ENCODE measurements at places on chromosomes 2 and 18.

DNA sequence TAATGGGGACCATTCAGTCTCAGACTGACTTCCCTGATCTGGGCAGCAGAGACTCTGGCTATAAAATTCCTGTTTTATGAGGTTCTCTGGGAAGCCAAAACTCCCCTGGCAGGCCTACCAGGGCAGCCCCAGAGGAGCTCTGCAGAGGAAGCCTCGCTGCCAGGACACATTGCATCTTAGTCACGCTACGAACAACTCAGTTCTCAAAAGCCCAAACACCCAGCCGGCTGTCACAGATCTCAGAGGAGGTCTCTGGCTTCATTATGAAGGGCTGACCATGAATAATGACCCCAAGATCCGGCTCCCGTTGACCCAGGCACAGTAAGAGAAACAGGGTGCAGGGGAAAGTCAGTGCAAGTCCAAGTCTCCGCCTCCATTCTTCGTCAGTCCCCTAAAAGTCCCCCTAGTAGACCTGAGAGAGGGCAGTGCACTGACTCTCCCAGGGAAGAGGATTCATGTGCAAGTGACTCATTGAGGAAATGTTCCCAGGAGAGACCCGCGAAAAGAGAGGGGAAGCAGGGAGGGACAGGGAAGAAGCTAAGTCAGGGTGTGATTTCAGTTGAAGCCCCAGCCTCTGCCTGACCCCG, 212.3 kb downstream of the CYP26B1 start:
- no peak for DNase-seq

- DNase-seq = no peak
Measured at GRCh38 chr2:204850581-204850980, 305.3 kb downstream of the PARD3B start.

GRCh38 chr2:213188533-213188867, 37.1 kb upstream of the IKZF2 start:
- no peak for DNase-seq

- DNase-seq = no peak
Measured at GRCh38 chr18:58362027-58362575, 266.8 kb downstream of the ALPK2 start.

DNA sequence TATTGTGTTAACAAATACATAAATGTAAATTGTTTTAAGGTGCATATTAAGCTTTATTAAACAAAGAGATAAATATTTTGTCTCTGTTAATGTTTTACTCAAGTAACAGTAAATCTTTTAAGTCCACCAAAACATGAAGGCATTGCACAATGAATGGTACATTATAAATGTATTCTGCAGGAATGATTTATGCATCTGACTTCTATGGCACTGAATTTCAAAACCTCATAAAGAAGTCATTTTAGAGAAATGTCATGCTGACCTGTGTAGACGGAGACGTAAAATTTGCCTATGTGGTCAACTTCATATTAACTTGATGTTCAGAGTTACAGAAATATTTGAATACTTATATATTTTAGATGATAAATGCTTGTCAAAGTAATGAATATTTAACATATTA, 194.7 kb downstream of the BABAM2 start:
- DNase-seq = no peak

DNA sequence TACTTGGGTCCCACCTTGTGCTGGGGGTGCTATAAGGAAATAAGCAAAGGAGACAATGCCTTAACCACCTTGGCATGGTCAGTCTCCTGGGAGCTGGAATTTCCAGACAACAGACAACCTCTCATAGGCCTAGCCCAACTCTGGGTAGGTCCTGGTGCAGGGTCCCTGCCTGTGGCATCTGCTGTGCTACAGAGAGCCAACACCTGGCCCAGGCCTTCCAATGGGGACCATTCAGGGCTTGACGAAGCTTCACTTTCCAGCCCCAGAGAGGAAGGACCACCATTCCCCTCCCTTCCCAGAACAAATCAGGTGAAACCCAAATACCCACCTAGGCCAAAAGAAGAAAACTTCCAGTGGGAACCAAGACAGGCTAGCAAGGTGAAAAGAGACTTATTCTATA, 82.8 kb downstream of the SMAD7 start:
- no peak for DNase-seq

Data from stimulated activated CD4-positive, alpha-beta T cell treated with anti-CD3 and anti-CD28 coated beads, Interleukin-12 subunit alpha, Interleukin-12 subunit beta, amount 100 ng/mL, for 24 hours (primary cell).